ENCODE measurements at places on chromosomes 7 and 10.

DNA sequence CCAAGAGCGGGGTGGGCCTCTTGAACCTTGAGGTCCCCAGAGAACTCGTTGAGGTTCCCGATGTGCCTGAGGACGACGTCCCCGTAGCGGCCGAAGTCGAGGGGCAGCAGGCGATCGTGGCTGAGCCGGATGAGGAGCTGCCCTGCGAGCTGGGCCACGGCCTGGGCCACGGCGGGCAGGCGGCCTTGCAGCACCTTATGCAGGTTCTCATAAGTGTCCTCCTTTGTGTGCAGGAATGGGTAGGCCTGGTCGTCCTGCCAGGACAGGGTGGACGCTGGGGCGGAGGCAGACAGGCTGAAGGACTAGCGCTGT lies 14.2 kb downstream of the TFR2 start:
- no peak for DNase-seq

DNA sequence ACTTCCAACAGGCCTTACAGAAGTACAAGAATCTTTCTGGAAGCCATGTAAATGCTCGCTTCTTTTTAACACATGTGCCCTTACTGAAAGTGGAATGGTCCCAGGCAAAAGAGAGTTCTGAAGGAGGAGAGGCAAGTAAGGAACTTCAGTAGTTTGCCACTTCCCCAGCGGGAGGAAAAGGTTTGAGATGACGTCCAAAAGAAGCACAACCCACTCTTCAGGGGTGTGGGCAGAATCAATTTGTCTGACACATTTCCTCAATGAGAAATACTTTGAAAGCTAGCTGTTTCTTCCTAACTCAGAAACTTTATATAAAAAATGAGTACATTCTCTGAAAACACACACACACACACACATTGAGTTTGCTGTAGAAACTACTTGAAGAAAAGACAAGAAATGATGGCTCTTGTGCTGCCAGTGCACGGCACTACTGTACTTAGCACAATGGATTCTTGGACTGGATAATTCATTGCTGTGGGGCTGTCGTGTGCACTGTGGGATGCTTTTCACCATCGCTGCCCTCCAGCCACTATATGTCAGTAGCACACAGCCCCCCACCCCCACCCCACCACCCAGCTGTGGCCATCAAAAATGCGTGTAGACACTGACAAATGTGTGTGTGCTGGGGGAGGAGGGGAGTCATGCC lies 183.0 kb downstream of the SRPK2 start:
- peak; percentile 32 for DNase-seq

DNA sequence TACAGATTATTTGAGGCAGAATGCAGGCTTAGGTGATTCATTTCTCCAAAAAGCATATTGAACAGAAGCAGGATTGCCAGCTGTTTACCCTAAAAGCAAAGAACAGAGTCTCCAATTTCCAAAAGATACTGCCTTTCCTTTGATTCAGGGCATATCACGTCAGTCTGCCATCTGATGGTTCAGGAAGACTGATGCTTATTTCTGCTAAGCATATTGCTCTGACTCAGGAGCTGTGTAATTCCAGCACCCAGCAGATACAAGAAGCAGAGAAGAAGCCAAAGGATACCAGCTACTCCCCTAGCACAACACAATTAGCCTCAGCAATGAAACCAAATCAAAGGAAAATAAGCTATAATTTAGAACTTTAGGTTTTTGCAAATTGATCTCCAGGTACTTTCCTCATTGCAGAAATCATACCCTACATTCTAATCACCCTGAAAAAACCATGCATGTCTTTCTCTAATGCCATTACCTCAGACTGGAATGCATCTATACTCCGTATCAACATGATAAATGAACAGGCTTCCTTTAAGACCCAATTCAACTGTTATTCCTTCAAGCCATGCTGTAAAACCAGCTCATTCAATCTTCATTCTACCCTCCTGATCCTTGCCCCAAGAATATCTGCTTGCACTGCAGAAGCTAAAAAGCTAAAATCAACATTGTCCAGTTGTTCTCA lies 55.1 kb downstream of the ABI1 start:
- no peak for DNase-seq

DNA sequence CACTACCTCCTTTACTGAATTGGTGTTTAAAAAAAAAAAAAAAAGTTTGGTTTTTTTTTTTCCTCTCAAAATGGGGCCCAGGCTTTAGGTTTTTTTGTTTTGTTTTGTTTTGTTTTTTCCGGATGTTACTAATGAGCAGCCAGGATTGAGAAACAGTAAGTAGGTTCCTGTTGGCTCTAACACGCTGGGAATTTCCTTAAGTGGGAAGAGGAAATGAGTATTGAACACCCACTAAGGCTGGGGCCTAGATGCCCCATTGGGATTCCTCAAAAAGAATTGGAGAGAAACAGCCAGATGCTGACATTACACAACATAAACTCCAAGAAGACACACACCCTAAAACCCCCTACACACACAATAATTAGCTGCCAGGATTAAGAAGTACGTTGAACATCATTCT lies 102.2 kb upstream of the NANOS1 start:
- no peak for DNase-seq

GRCh38 chr7:66118603-66119002 lies 4.0 kb downstream of the CRCP start:
- DNase-seq, result no peak

DNA sequence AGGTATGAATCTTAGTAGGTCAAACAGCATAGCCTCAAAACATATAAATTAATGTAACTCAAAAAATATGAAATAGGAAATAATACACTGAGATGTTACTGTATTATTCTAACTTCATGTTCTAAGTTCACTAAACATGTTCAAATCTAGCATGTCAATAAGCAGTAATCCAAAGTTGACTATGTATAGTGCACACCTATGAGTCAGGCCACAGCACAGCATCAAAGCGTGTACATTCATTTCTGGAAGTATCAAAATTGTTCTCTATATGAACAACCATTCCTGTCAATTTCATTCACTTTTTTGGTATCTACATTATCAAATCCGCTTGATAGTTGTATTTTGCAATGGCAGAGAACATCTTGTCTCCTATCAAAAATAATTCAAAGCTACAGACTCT lies 418.9 kb upstream of the POM121L12 start:
- DNase-seq, result no peak

DNA sequence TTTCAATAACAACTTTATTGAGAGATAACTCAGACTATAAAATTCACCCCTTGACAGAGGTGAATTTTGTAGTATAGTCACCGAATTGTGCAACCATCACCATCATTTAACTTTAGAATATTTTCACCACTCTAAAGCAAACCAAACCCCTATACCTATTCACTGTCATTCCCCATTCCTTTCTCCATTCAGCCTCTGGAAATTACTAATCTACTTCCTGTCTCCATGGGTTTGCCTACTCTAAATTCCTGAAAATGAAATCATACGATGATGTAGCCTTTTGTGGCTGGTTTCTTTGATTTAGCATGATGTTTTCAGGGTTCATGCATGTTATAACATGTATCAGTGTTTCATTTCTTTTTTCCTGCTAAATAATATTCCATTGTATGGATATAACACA lies 15.6 kb upstream of the LMTK2 start:
- no peak for DNase-seq

GRCh38 chr10:23585186-23585585 lies 146.3 kb downstream of the OTUD1 start:
- no peak for DNase-seq

DNA sequence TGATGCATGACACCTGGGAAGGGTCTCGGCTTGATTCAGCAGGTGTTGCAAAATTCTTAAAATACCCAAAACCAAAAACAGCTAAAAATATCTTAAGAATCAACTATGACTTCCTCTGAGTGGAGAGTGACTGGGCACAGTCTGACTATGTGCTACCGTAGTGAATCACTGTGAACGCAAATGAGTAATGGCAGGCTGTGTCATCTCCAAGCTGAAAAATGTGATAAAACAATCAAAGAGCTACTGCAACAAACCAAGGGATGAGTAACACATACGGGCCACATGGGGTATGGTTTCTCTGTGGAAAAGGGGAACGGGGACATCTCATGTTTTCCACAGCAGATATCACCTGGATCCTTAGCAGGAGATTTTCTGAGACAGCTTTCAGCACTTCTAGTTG lies 127.5 kb downstream of the ABCA13 start:
- DNase-seq, result no peak

DNA sequence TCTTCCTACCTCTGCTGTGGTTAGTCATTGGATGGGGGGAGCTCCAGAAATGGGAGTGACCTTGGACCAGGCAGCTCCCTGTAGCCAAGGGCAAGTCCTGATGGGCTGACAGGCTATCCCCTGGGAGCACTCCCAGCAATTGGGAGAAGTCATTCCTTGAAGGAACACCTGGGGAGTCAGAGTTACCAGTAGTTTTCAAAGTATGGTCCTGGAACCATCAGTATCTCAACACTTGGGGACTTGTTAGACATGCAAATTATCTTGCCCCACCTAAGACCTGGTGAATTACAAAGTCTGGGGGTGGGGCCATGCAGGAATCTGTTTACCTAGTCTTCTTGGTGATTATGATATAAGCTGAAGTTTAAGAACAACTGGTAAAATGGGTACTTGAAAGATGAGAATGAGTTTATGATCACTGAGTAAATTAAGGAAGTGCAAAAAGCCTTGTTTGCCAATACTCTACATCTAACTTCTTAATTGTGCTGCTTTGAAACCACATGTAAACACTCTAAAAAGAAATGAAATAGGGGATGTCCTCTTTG lies 287.3 kb upstream of the LRRN3 start:
- no peak for DNase-seq
